ENCODE measurements at places on chromosomes 6 and 20. TPM values are rescaled to one million over a fixed set of nuclear protein-coding genes. Genes with fewer than 3 reads are reported as not detected.

Gene KIF25
- not detected for total RNA-seq

Gene CNR1
- 0.89 TPM for total RNA-seq

GRCh38 chr6:93420163-93420795 is 920 bp upstream of the EPHA7 start:
- H3K4me1 ChIP-seq = peaks cover 11% of the 10 kb centered on the region
- H3K4me3 ChIP-seq = peak overlapping the region; percentile 79
- no peaks in the 10 kb centered on the region for H3K36me3 ChIP-seq
- DNase-seq = no peak
- H3K27ac ChIP-seq = no peak overlapping the region

- H3K27me3 ChIP-seq = no peaks in the 10 kb centered on the region
- H3K36me3 ChIP-seq = no peaks in the 10 kb centered on the region
- no peak overlapping the region for H3K27ac ChIP-seq
- no peaks in the 10 kb centered on the region for H3K4me1 ChIP-seq
- no peak for DNase-seq
- no peak overlapping the region for H3K4me3 ChIP-seq
Measured at GRCh38 chr6:126955621-126956020, 162.8 kb upstream of the RSPO3 start.

- H3K27me3 ChIP-seq = no peaks in the 10 kb centered on the region
- no peaks in the 10 kb centered on the region for H3K4me1 ChIP-seq
- H3K27ac ChIP-seq = no peak overlapping the region
- no peak for DNase-seq
Measured at GRCh38 chr20:15739035-15739434, 834.2 kb downstream of the KIF16B start.
